ENCODE measurements at places on chromosomes 2 and 18.

GRCh38 chr18:28729321-28729720 lies 552.4 kb upstream of the CDH2 start:
- DNase-seq = no peak

DNA sequence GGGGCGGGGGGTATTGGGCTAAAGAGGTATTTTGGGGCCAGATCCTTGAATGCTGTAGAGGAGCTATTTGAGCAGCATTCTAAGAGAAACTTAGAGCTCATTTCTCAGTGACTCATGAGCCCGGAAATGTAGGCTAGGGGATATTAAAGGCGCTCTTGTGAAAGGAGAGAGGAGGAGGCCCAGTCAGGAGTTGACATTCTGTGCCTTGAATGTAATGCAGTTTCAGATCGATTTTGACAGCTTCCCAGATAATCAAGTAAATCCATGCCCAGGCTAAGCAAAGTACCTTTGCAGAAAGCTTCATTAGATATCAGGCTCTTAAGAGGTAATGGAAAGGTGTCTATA lies 1.5 kb downstream of the CAB39 start:
- peak; percentile 40 for DNase-seq

DNA sequence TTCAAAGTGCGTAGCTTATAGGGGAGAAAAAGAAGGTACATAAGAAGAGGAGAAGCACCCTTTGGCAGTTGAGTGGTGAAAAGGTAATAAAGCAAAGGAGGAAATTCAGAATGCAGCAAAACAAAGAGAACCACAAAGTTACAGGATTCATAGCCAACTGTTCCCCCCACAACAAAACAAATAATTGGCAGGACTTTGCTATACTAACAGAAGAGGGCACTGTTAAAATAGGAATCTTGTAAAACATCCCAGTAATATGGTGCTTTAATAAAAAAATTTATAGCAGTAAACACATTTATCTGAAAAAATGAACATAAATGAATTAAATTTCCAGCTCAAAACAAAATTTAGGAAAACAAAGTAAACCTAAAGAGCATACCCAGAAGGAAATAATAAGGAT lies 42.3 kb downstream of the R3HDM1 start:
- DNase-seq = no peak

- DNase-seq = peak; percentile 91
Observed at GRCh38 chr18:59921384-59921891, 21.6 kb downstream of the PMAIP1 start.

DNA sequence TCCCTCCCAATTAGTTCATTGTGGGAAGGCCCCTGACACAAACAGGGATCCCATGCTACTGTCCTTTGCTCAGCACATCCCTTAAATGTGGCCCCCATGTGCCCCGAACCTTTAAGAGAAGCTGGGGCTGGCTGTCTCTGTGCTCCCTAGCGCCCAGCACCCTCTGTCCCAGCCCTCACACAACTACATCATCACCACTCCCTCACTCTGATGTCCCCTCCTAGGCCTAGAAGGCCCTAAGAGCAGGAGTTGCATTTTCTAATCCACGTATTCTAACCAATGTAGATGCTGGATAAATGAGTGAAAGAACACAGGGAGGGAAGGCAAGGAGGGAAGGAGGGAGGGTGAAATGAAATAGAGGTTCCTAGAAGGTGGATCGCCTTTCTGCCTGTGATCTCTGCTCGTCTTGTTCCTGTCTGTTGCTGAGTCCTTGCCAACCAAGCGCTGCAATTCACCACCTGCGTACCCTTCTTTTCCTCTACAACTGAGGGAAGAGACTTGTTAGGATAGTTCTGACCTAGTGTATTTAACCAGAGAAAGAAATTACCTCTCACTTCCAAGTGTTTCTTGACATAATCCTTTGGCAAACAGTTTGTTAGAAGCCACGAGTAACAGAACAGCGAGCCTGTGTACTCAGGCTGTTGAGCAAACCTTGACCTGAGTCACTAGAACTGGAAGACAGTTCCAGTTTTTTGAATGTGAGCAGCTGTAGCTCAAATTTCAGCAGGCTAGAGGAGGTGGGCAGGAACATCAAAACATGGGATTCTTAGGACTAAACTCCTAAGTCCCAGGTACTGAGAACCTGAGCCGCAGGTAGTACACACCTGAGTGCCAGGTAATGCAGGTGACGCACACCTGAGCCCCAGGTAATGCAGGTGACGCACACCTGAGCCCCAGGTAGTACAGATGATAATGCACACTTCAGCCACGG lies 181.5 kb upstream of the ID2 start:
- no peak for DNase-seq

DNA sequence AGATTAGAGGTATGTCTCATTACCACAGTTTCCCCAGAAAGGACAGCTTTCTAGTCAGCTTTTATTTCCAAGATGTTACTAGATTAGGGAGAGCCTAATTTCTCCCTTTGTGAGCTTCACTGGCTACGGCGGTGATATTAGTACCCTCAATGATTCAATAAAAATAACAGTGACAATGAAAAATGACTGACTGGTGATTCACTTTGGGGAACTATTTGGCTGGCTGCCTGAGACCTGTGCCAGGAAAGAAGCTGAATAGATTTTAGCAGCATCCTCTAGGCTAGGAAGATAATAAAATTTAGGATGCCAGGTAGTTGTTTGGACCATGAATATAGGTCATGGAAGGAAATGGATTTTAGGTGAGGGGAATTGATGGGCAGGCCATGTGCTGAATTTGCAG lies 178.7 kb downstream of the FMNL2 start:
- no peak for DNase-seq

DNA sequence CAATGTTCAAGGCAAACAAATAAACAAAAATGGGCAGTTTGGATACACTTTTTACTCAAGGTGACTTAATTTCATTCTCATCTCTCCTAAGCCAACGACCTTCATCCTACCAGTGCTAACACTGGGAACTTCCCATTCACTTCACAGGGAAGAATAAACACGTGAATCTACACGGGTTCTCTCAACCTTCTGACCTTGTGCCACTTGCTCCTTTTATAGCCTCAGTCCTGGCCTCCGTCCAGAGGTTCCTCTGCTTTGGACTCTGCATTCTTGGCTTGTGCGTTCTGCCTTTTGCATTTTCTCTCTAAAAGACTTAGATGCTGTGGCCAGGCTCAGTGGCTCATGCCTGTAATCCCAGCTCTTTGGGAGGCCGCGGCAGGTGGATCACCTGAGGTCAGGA lies 13.8 kb downstream of the ZNF2 start:
- DNase-seq = no peak

DNA sequence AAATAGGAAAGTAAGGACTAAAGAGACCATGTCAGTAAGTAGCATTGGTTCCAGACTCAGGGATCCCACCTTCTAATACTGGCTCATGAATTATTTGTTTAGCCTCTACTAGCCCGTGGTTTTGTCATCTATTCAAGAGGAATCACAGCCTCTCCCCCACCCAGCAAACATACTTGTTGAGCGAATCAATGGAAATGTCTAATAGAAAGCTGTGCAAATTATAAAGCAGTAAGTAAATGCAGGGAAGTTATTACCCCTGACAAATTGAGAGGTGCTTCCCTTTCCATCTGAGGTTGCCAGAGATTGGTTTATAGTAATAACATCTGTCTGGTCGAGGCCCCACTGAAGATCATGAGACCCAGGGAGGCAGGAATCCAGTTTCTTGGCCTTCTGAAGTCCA lies 219.3 kb upstream of the OSR1 start:
- DNase-seq = no peak

DNA sequence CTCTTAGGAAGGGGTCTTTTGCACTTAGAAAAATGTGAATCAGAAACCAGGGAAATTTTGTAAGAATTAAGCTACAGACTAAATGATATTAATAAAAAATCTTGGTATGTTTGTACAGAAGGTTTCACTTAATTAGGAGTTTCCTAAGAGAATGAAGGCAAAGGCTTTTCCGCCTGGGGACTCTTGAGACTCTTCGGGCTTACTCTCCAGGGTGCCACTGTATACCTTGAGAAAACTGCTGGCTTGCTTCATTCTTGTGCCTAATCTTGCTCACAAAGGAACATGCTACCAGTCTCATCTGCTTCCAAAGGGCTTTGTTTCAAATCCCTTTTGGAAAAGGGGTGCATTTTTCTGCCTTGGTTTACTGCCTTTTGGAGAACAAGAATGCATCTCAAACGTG lies 49.5 kb downstream of the ACTR2 start:
- no peak for DNase-seq

GRCh38 chr2:107007927-107008326 lies 122.0 kb upstream of the ST6GAL2 start:
- DNase-seq = no peak

DNA sequence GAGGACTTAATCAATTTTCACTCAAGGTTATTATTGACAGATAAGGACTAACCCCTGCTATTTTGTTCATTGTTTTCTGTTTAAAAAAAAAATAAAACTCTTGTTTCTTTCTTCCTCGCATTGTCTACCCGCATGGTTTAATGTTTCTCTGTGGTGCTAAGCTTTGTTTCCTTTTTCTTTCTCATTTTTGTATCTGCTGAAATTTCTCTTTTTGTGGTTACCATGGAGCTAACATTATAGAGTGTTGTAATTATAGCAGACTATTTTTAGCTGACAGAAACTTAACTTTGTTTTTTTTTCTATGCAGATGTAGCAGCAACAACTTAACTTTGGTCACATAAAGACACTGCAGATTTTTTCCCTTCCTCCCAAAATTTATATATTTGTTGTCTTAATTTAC lies 43.1 kb upstream of the CHN1 start:
- no peak for DNase-seq

DNA sequence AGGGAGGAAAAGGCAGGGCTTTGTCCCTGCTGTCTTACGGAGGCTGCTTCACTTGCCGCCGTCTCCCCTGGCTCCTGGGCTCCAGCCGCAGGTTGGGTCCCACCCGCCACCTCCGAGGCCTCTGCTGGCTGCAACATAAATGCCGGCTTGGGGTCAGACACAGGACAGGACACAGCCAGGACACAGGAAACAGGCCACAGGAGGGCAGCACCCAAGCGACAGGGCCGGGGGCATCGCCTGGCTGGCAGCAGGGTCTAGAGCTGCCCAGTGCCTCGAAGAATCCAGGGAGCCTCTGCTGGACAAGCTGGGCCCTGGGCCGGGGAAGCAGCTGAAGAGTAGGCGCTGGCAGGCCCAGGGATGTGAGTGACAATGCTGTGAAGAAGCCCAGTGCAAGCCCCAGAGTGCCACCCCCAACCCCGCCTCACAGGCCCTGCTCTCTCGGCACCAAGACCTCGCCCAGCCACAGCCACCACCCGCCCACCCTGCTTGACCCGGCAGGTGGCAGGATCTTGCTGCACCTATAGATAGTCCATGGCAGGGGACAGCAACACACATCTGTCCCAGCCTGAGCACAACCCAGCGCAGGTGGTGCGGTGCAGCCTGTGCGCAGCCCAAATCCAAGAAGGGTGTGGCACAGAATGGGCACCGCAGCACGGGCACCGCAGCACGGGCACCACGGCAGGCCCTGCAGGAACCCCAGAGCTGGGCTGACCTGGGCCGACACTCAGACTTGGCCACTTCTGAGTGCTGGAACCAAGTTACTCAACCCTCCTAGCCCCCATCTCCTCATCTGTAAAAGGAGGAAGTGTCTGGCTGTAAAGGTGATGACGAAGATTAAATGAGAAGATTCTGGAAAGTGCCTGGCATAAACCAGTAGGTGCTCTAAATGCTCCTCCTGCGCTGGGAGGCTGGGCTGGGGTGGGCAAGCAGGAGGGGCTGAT lies 55.6 kb downstream of the BIN1 start:
- no peak for DNase-seq

DNA sequence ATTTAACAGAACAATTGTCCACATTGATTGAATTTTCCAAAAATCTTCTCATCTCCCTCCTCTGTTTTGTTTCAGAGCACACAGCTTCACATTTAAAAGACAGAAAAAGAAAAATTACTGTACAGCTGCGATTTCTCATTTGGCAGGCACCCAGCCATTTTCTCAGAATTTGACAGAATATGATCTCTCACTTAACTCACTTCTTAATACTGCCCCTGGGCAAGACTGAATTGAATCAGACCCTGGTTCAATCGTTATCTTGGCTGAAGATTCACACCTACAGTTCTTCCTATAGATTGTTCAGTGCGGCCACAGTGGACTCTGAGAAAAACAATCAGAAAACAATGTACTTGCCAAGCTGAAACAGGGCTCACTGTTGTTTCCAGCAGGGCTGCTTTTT lies 90.2 kb upstream of the LHCGR start:
- no peak for DNase-seq

DNA sequence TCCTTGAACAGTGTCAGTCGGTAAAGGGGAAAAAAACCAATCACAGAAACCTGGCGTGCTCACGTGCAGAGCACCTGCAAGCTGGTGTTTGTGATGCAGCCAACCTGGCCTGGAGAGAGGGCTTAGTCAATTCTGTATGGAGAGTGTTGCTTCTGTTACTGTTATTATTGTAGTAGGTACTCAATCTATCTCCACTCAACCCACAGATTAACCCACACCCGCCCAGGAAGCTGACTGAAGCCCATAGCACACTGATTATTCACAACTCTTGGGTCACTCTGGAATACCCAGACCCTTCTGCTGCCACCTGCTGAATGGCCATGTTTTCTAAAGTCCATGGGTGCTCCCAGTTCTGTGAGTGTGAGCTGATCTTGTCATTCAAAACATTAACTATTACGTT lies 53.9 kb downstream of the TNFRSF11A start:
- DNase-seq = no peak

DNA sequence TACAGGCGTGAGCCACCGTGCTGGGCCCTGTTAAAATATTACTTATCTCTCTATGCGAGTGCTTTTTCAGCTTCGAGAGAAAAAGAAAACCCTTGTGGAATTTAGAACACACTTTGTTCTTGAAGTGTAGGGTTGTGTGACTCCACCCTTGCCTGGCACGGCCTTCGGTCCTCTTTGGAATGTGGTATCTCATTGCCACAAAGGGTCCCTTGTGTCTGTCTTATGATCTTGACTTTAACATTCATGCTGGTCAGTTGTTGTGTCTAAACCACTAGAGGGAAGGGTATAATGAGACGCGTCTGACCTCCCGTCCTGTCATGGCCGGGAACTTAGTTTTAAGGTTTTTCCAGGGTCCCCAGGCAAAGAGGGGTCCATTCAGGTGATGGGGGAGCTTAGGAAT lies 246.4 kb downstream of the VAPA start:
- DNase-seq = no peak

Data from GF-D8 (cell line).